ENCODE measurements at places on chromosomes 1 and 21. TPM values are rescaled to one million over a fixed set of nuclear protein-coding genes. Genes with fewer than 3 reads are reported as not detected.

Gene SH3BGR
- 2.7 TPM for total RNA-seq

Gene LCE3D
- not detected for total RNA-seq

Gene GBP6
- total RNA-seq = not detected

Gene CELA3A
- total RNA-seq = not detected

Gene AGMAT
- total RNA-seq = 1.4 TPM

Gene SPATA46
- not detected for total RNA-seq

Gene FCGR2B
- total RNA-seq = not detected

Gene ACTN2
- total RNA-seq = under 0.01 TPM

Gene TRAF5
- total RNA-seq = 6.5 TPM

Gene CYP4A22
- total RNA-seq = not detected

Gene VSIG8
- total RNA-seq = not detected

Gene BMP8B
- 0.49 TPM for total RNA-seq

Gene SLC5A9
- not detected for total RNA-seq

Gene PDC
- total RNA-seq = not detected

Gene ARHGEF10L
- 13.0 TPM for total RNA-seq

Gene S100A9
- not detected for total RNA-seq

Gene TRIM67
- 1.1 TPM for total RNA-seq

Gene CAMK2N1
- total RNA-seq = 14.1 TPM

Gene UMODL1
- total RNA-seq = not detected

Gene SIM2
- total RNA-seq = 9.9 TPM
